ENCODE measurements at places on chromosomes 3 and 15.

- DNase-seq: no peak
These were observed 17.4 kb downstream of the SH3BP5 start for GRCh38 chr3:15315003-15315402.

DNA sequence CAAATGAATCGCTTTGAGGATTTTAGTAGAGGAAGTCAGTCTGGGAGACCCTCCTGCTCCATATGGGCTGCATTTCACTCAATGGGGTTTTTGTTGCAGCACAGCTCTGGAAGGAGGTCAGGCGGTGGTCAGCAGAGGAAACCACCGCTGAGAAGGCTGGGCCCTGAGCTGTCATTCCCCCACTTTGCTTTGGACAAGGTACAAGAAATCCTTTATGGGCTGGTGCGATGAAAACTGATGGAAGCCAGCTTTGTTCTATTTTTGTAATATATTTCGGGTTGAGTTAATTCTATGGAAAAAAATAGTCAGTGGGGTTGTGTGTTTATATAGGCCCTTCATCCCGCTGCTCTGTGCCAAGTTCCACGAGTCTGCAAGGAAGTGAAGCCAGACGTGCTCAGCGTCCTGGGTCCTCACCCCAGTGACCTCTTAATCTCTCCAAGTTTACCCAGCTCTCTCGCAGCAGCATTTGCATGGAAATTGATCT lies 157.1 kb upstream of the TMC3 start:
- no peak for DNase-seq

- no peak for DNase-seq
These were observed 540.8 kb downstream of the SI start for GRCh38 chr3:164537485-164537884.

DNA sequence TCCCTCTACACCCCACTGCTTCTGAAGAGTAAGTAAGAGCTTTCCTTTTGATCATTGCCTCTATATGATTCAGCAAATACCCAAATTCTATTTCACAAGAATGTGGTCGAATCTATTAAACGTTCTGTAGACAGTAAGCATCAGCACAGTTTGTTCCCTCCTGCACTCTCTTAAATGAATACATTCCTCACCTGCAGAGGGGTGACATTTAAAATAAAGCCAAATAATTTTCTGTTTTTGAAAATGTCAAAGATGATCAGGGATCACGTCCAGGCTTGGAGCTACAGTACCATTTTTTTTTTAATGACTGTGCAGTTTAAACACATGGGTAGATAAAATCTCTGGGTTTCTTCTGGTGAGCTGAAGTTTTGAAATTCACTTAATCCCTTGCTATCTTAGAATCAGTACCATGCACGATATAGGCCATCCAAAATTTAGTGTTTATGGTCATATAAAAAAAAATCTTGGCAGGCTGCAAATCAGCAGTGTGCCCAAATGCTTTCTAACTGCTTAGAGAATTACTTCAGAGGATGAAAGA lies 12.8 kb downstream of the PYDC2 start:
- peak; percentile 52 for DNase-seq

GRCh38 chr3:144437989-144438388 lies 466.4 kb downstream of the DIPK2A start:
- no peak for DNase-seq

All from hematopoietic multipotent progenitor cell treated with erythropoietin and hydrocortisone succinate and interleukin-3 and kit ligand, for 6 days (in vitro differentiated cells).